Hematopoietic multipotent progenitor cell treated with erythropoietin and hydrocortisone succinate and interleukin-3 and kit ligand, for 8 days (in vitro differentiated cells): ENCODE measurements at places on chromosomes 11 and 22.

DNA sequence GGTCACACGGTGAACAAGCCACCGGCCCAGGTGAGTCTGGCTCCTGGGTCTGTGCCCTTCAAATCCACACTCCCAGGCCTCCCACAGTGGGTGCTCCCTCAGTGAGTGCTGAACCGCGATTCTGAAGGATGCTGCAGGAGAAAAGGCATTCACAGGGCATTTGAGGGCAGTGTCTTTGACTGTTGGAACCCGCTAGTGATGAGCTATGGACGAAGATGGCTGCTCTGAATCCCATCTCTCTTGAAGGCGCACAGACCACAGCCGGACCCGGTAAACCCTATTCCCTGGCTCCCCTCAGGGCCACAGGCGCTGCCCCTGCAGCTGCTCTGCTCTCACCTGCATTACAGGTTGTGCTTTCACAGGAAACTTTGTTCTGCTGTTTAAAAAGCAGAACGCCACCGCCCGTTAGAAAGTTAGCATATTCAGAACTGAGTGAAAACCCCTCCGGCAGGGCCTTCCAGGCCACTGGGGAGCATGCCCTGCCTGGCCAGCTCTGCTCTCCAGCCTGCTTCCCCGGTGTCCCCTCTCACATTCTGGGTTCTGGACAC lies 3.2 kb downstream of the LRRC32 start:
- DNase-seq = no peak

- DNase-seq = no peak
Measured at GRCh38 chr11:72598906-72599305, 75.3 kb downstream of the PDE2A start.

DNA sequence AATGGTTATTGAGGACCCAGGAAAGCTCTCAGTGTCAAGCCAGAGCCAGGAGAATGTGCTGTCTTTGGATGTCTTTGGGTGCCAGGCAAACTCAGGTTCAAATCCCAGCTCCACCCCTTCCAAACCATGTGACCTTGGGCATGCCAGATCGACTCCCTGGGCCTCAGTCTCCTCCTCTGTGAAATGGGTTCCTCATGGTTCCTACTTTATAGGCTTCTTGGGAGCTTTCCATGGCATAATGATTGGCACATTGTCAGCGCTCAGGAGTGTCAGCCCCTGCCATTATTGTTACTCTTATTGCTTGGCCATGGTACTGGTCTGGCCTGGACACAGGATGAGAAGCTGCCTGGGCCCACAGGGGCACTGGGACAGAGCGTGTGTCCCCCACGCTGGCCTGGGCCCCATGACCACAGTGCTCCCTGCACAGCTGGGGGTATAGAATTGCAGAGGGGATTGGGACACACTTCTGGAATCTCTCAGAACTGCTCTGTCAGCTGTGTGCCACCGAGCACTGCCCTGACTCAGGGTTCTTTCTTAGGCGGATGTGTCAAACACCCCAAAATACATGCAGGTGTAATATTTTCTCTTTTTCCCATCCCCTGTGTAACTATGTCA lies 37.6 kb upstream of the CRYBB3 start:
- no peak for DNase-seq

GRCh38 chr11:127859941-127860354 lies 727.4 kb downstream of the ETS1 start:
- DNase-seq = no peak

- DNase-seq = no peak
Measured at GRCh38 chr11:44687388-44687787, 39.4 kb upstream of the TSPAN18 start.

GRCh38 chr11:76347466-76347865 lies 33.5 kb downstream of the THAP12 start:
- no peak for DNase-seq

DNA sequence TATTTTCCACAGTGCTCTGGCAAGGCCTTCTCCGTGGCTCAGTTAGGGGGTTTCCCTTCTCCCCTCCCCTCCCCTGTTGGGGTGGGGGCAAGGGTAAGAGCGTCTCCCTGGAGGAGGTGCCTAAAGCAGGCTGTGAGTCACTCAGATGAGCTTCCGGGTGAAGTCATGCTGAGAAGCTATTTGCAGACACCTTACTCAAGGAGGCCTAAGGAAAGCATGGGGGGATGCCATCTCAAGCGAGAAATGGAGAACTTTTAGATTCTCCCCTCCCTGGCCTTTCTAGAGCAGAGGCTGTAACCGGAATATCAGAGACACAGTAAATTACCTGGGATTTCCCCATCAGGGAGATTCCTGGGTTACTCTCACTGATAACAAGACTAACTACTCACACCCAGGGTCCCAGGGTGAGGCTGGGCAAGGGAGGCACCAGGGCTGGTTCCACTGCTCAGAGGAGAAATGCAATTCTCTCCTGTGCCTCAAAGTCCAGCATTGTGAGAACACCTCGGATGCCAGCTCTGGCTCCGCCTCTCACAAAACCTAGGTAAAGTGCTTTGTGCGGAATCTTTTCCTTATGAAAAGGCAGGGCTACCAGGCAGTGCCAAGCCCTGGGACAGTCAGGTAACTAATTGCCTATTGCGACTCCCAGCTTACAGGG lies 123.6 kb downstream of the ABTB2 start:
- no peak for DNase-seq

DNA sequence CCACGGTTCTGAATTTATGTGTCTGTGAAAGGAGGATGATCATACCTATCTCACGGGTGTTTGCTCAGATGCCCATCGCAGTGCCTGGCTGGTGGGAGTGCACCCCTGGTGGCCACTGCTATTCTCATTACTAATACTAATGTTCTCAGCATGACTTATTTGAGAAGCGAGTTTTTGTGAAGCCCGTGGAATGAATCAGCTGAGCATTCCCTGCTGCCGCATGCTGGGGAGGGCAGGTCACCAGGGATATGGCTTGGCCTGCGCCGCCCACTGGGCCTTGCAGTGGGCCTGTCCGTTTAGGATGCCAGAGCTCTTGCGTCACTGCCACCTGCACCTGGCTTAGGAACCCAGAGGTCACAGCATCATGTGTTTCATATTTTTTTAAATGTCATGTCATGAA lies 16.9 kb downstream of the CTTN start:
- DNase-seq = no peak

GRCh38 chr11:6599449-6599848 lies 4.0 kb downstream of the RRP8 start:
- no peak for DNase-seq

DNA sequence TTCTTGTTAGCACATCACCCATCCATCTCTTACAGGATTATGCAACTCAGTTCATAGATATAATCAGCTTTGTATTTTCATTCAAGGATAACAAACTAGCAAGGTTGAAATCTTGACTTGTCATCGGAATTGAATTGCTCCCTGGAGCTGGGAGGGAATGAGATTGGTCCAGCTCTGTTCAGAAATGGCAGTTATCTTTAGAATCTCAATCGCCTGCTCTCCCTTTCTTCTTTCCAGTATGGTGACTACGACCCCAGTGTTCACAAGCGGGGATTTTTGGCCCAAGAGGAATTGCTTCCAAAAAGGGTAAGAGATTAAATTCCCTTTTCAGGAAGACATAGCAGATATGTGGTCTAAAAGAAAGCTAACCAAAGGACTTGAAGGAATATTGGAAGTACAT lies 51.0 kb downstream of the NF2 start:
- DNase-seq = no peak

- DNase-seq = no peak
Measured at GRCh38 chr11:84947070-84947469, 680.1 kb downstream of the DLG2 start.

- DNase-seq = no peak
Measured at GRCh38 chr11:87778357-87778756, 396.9 kb downstream of the RAB38 start.

GRCh38 chr22:40310081-40310767 lies 36.1 kb upstream of the ADSL start:
- DNase-seq = no peak

DNA sequence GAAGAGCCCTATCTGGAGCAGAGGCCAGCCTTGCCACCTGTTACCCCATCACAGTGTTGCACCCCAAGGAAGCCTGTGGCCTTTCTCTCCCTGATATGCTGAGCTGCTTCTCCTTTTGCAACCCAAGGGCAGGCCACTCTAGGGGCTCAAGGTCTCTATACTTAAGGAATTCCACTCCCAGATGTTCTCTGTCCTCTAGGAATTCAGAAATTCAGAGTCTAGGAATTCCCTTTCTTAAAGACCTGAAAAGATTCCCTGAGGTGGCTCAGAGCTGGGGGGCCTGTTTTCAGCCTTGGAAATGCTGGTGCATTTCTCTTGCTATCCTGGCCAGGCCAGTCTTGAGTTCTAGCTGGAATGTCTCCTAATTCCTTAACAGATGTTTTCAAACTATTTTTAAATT lies 68.0 kb upstream of the OLFML1 start:
- DNase-seq = no peak

DNA sequence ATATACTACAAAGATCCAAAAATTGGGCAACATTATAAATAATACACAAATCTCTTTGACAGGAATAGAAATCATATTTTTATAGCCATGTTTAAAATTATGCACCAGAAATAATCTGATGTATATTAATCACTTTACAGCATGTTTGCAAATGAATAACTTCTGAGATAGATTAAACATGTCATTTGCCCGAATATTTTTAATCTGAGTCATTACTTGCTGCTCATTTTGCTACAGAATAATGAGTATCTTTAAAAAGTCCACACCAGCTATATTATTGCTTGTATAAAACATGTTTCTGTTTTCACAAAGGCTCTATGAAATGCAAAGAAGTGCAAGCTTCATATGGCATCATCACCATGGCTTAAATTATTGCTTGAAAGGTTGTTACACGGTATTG lies 336.8 kb downstream of the GUCY1A2 start:
- no peak for DNase-seq

- DNase-seq = peak; percentile 27
Measured at GRCh38 chr11:88292171-88292843, 45.2 kb downstream of the CTSC start.

DNA sequence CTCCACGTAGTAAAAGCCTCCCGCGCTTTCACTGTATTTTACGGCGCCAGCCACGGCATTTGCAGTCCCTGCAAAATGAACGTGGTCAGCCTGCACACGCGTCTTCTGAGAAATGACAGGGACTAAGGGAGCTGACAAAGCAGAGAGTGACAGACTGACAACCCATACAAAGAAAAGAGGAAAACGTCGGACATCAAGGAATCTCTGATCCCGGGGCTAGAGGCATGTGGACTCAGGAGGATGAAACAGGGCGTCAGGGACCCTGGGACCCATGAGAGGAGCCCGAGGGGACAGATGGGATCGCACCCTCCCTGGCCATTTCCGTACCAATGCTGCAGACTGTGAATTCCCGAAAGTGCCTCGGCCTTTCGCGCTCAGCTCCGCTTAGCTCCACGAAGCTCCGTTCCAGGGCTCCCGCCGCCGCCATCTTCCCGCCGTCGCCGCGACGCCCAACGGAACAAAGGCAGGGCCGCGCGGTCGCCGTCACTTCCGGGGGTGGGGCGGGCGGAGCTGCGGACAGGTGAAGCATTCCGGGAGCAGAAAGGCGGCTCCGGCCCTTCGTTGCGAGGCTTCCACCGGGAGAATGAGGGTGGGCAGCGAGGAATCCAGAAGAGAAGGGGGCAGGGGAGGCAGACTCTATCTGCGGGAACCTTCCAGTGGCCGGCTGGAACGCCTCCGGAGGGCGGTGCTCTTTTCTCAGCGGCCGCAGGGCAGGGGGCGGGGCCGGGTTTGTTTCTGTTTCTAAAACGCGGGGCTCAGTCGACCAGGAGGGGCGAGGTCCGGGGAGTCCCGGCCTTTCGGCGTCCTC lies at the start of gene NUP160:
NUP160 (minus strand) TSS at position 459 of the 808 bp plus-strand sequence; CDS start at position 427, 32 bp downstream.
- DNase-seq = peak; percentile 78

GRCh38 chr11:75925785-75926164 lies 110.8 kb downstream of the UVRAG start:
- DNase-seq = no peak

DNA sequence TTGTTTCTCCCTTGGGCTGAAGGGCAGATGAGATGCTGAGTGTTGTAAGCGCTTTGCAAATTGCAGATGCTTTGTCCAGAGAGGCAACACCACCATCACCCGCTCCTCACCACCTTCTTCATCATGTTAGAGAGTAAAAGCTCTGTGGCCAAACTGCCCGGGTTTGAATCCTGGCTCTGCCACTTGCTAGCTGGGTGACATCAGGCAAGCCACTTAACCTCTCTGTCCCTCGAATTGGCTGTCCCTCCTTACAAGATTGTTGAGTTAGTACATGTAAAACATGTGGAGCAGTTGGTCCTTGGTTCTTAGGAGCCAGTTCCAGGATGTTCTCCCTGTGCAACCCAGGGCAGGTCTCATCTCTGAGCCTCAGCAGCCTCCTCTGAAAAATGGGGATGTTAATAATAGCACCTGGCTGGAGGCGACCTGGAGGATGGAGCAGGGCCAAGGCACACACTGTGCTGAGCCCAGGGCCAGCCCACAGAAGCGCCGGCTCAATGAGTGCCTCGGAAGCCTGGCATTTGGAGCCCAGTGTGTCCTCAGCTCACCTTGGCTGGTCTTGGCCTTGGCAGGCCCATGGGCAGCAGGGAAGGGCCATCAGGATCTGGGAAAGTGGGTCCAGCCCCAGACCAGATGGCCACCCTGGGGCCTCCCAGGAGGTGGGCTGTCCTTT lies 10.5 kb downstream of the C11orf86 start:
- no peak for DNase-seq

DNA sequence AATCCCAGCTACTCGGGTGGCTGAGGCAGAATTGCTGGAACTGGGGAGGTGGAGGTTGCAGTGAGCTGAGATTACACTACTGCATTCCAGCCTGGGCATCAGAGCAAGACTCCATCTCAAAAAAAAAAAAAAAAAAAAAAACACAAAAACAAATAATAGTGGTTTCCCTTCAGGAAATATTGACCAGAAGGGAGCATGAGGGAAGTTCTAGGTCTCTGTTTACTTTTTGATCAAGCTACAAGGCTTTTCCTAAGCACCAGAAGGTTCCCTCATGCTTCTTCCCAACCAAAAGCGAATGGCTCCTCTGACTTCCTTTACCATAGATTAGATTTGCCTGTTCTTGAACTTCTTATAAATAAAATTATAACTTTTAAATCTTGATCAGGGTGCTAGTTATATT lies 18.3 kb downstream of the MYO18B start:
- no peak for DNase-seq

DNA sequence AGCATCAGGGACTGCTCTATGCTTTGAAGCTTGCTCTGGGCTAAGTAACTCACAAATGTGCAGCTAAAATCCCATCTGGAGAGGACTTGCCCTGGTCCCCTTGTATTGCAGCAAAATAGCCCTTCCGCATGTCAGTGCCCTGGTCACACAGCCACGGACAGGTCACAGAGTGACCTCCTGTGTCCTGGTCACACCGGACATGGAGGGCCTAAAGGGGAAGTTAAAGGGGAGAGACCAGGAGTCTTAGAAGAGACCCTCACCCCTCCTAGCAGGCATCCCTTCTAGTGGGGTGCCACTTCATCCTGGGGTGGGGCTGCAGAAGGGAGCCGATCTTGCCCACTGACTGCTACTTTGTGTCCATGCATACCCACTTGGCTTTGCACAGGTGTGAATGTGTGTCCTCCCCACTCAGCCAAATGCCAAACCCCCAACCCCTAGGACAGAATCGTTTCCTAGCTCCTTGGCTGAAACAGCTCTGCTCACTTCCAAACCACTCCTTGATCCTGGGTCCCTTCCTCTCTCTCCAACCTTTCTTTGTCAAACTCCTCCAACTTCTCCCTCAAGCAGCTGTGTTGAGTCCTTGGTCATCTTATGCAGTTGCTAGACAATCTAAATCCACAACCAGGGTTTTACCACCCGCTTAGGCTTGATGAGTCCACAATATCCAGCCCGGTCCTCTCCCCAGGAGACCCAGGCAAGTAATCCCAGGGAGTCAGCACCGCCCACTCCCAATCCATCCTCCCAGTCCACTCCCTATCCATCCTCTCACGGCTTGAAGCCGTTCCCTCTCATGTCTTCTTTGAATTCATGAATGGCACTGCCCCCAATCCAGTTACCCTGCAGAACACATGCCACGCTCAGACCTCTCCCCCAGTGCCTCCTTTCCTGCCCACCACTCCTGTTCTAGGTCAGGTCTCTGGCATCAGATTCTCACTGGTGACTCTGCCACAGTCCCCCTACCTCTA lies 3.3 kb upstream of the FXYD6 start:
- no peak for DNase-seq
